H9 (cell line): ENCODE measurements at places on chromosomes 7 and 10.

DNA sequence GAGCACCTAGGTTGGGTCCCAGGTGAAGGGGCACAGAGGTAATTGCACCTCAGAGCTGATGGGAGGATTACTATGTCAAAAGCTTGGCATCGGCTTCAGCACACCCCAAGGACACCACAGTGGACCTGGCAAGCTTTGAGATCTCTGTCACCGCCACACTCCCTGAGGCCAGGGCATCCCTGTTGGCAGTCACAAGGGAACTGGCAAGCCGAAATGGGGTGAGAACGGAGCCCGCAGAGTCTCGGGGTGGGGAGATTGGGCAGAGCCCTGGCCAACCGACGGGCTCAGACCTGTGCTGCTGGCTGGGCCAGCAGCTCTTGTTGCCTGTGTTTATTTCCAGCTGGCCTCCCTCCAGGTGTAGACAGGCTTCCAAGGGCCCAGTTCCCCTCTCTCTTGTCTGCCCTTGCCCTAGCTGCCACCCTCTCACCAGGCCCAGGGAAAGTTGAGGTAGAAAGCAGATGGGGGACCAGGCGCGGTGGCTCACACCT, 2.5 kb downstream of the HSPB1 start:
- no peak for DNase-seq

GRCh38 chr10:106949680-106950478, 214.6 kb downstream of the SORCS1 start:
- DNase-seq, result no peak

- DNase-seq, result no peak
These were observed 186.7 kb upstream of the HGF start for GRCh38 chr7:81956520-81956919.

DNA sequence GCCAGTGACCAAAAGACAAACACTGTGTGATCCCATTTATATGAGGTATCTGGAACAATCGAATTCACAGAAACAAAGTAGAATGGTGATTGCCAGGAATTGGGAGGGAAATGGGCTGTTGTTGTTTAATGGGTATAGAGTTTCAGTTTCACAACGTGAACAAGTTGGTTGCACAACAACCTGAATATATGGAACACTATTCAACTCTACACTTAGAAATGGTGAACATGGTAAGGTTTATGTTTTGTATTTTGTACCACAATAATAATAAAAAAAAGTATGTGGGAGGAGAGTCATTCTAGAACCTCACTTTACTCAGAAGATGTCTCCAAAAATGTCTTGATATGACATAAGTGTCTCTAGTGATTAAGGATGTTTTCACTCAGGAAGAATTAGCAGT, 85.2 kb upstream of the SGCE start:
- no peak for DNase-seq

DNA sequence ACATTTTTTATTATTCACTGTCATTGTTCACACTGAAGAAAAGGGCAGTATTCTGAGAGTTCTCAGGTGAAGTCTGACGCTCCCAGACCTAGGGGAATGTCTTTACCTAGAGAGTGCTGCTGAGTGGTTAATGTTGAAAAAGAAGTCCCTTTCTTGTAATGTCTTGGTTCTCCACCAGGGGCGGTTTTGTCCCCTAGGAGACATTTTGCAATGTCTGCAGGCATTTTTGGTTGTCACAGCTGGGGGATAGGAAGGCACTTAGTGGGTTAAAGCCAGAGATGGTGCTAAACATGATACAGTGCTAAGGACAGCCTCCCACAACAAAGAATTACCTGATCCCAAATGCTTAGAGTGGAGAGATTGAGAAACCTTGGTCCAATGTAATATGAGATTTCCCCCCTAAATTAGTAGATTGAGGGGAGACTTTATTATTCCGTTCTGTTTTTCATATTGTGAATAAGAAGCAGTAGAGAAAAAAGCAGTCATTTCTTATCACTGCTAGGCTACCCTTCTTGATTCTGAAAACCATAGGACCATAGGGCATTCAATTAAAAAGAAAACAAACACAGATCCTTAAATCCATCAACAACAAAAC, 13.1 kb downstream of the UMAD1 start:
- peak; percentile 66 for DNase-seq

DNA sequence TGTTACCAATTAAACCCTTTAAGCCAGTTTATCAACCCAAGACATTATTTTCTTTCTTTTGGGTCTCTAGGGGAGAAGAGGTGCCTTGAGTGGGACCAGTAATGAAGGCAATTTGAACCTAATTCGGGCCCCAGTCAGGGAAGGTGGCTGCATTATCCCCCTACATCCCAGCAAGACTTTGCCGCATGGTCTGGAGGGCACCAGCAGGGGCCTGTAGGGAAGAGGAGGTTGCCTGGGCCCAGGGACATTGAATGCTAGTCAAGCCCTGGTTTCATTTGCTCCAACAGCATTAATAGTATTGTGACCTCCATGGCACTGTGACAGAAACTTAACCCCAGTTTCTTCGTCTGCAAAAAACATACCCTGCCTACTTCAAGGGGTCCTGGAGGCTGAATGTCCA, 108.8 kb downstream of the CUX1 start:
- DNase-seq, result no peak

GRCh38 chr10:2949948-2950354, 117.4 kb upstream of the PFKP start:
- DNase-seq, result no peak

GRCh38 chr10:63114031-63114814, 18.9 kb upstream of the NRBF2 start:
- no peak for DNase-seq
